LHCN-M2 (cell line): ENCODE measurements at places on chromosomes 3 and 15. TPM values are rescaled to one million over a fixed set of nuclear protein-coding genes. Genes with fewer than 3 reads are reported as not detected.

CTXN2 gene
- total RNA-seq = not detected in 2 replicates

CTXND1 gene
- total RNA-seq = not detected in 2 replicates

COPS2 gene
- total RNA-seq = 61.0 and 69.6 TPM in 2 replicates

ALDH1A3 gene
- 0.06 and 0.11 TPM in 2 replicates for total RNA-seq

DPPA2 gene
- total RNA-seq = not detected in 2 replicates

ITIH4 gene
- 0.19 and 0.63 TPM in 2 replicates for total RNA-seq

ISG20 gene
- total RNA-seq = 0.51 and 0.57 TPM in 2 replicates

SCG5 gene
- total RNA-seq = 1.2 and 2.8 TPM in 2 replicates

ANKRD63 gene
- not detected in 2 replicates for total RNA-seq

CD86 gene
- not detected in 2 replicates for total RNA-seq

HHLA2 gene
- total RNA-seq = not detected in 2 replicates

GP5 gene
- 0.06 TPM in 2 replicates for total RNA-seq

ITPKA gene
- total RNA-seq = 12.5 and 14.2 TPM in 2 replicates

SNX4 gene
- 43.3 and 58.5 TPM in 2 replicates for total RNA-seq

ISY1 gene
- 26.9 TPM in 2 replicates for total RNA-seq

PCLAF gene
- 87.3 and 126 TPM in 2 replicates for total RNA-seq

SLC12A1 gene
- not detected in 2 replicates for total RNA-seq

GPR62 gene
- not detected in 2 replicates for total RNA-seq
